ENCODE measurements at places on chromosomes 2 and 18. TPM values are rescaled to one million over a fixed set of nuclear protein-coding genes. Genes with fewer than 3 reads are reported as not detected.

The ALPI gene
- total RNA-seq = not detected

DNA sequence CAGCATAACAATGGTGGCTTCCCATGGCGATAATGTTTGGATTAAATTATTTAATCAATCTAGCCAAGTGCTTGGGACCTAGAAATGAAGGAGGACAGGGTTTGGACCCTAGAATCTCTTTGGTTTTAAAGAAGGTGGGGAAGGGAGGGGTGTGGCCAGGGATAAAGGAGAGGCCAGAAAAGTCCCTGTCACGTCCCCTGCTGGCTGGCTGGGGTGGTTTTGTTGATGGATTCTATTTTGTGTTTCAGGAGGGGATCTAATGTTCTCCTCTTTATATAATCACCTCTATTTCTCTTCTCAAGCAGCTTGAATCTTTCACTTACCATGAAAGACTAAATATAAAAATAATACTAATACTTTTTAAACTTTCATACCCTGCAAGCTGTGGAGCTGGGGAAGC, 52.6 kb upstream of the GALR1 start:
- DNase-seq = no peak

GRCh38 chr2:1156059-1156458, 205.4 kb downstream of the SNTG2 start:
- DNase-seq = no peak

- no peak for DNase-seq
Measured at GRCh38 chr18:45935591-45936335, 31.4 kb downstream of the EPG5 start.

- DNase-seq = no peak
Measured at GRCh38 chr18:74503137-74503536, 7.0 kb downstream of the CNDP2 start.
